Thoracic aorta endothelial cell (primary cell): ENCODE measurements at places on chromosomes 2 and 18. TPM values are rescaled to one million over a fixed set of nuclear protein-coding genes. Genes with fewer than 3 reads are reported as not detected.

The ATOH8 gene
- 5.4 and 9.8 TPM in 2 replicates for total RNA-seq

The GPC1 gene
- 16.1 and 22.2 TPM in 2 replicates for total RNA-seq

The ARHGEF33 gene
- 0.13 and 0.14 TPM in 2 replicates for total RNA-seq

The RAD51AP2 gene
- total RNA-seq = not detected in 2 replicates

The FAP gene
- total RNA-seq = 0.53 and 5.9 TPM in 2 replicates

The FRZB gene
- total RNA-seq = not detected in 2 replicates

The SLC16A14 gene
- 0.13 and 0.93 TPM in 2 replicates for total RNA-seq

The UGT1A10 gene
- total RNA-seq = not detected in 2 replicates

The TUBA3E gene
- not detected in 2 replicates for total RNA-seq

The ANO7 gene
- 0.93 and 1.7 TPM in 2 replicates for total RNA-seq

The XPO1 gene
- 344 and 371 TPM in 2 replicates for total RNA-seq

The PPP1R7 gene
- total RNA-seq = 53.0 and 56.9 TPM in 2 replicates

The BOLL gene
- total RNA-seq = not detected in 2 replicates

The NOP58 gene
- total RNA-seq = 145 and 148 TPM in 2 replicates

The IL1F10 gene
- total RNA-seq = not detected in 2 replicates

The METTL4 gene
- total RNA-seq = 16.1 and 19.3 TPM in 2 replicates

The C2orf68 gene
- total RNA-seq = 15.3 and 16.9 TPM in 2 replicates

The DPP10 gene
- total RNA-seq = not detected in 2 replicates

The PLGLB1 gene
- 1.7 TPM in 1 of 2 replicates, not detected in the other for total RNA-seq

The AGXT gene
- not detected in 2 replicates for total RNA-seq

The TFPI gene
- 498 and 703 TPM in 2 replicates for total RNA-seq

The PDCD1 gene
- total RNA-seq = not detected in 2 replicates

The CAVIN2 gene
- total RNA-seq = 163 and 168 TPM in 2 replicates

The SNRNP200 gene
- 63.3 and 81.8 TPM in 2 replicates for total RNA-seq

The ILKAP gene
- 28.6 and 32.8 TPM in 2 replicates for total RNA-seq

The LRP2 gene
- total RNA-seq = under 0.01 TPM in 2 replicates

The ACMSD gene
- not detected in 2 replicates for total RNA-seq

The MATN3 gene
- 2.3 and 3.5 TPM in 2 replicates for total RNA-seq

The CACNB4 gene
- 0.72 and 1.2 TPM in 2 replicates for total RNA-seq

The HOXD13 gene
- total RNA-seq = not detected in 2 replicates

The SLC5A7 gene
- not detected in 2 replicates for total RNA-seq

The GPR155 gene
- 2.3 and 2.7 TPM in 2 replicates for total RNA-seq

The SCN7A gene
- total RNA-seq = not detected in 2 replicates

The IL1R1 gene
- 5.4 and 10.9 TPM in 2 replicates for total RNA-seq

The SPATA3 gene
- total RNA-seq = not detected in 2 replicates

The MC5R gene
- not detected in 2 replicates for total RNA-seq

The ZNF385B gene
- not detected in 2 replicates for total RNA-seq

The SF3B1 gene
- total RNA-seq = 357 and 377 TPM in 2 replicates

The REG1B gene
- total RNA-seq = not detected in 2 replicates

The FSIP2 gene
- total RNA-seq = 0.27 and 0.43 TPM in 2 replicates

The COL4A3 gene
- 0.13 and 0.14 TPM in 2 replicates for total RNA-seq

The G6PC2 gene
- total RNA-seq = not detected in 2 replicates

The IL1RL1 gene
- total RNA-seq = 159 and 193 TPM in 2 replicates

The MEP1B gene
- 0.13 TPM in 1 of 2 replicates, not detected in the other for total RNA-seq

The TCF7L1 gene
- 10.3 and 12.1 TPM in 2 replicates for total RNA-seq

The MPHOSPH10 gene
- total RNA-seq = 28.6 and 41.6 TPM in 2 replicates
